Kidney tubule cell (primary cell): ENCODE measurements at places on chromosomes 16 and 17.

DNA sequence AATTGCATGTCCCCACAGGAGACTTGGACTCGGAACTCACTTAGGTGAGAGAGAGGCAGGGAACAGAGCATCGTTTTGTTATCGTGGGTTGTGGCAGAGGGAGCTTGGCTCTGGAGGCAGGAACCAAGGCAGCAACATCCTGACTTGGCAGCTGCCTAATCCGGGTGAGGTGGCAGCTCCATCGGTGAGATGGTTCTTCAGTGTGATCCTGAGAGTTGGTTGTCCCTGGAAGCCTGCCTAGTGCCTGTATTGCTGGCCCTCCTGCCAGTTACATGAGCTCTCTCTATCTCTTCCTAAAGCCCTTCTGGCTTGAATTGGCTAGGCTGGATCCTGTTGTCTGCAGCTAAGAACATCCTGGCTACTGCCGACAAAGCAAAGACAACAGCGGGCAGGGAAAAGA, 19.9 kb upstream of the SEC14L1 start:
- no peak for DNase-seq

DNA sequence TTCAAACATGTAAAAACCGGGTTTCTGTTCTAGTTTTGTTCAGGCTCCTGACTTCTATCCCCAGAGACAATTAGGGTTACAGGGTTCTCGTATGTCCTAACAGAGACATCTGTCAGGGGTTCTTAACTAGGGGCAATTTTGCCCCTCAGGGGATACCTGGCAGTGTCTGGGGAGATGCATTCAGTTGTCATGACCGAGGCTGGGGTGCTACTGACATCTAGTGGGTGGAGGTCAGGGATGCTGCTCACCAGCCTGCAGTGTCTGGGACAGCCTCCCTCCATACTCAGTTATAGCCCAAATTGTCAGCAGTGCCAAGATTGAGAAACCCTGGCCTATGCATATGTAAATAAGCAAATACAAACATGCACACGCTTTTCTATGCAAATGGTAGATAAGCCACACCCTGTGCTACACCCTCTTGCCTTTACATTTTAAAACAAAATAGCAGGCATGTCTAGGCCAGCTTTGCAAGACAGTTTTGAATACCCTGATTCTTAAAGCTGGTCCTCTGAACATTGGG, 37.4 kb downstream of the CLEC16A start:
- DNase-seq: no peak

- peak; percentile 54 for DNase-seq
Measured at GRCh38 chr17:2177235-2177811, 122.4 kb downstream of the HIC1 start.

DNA sequence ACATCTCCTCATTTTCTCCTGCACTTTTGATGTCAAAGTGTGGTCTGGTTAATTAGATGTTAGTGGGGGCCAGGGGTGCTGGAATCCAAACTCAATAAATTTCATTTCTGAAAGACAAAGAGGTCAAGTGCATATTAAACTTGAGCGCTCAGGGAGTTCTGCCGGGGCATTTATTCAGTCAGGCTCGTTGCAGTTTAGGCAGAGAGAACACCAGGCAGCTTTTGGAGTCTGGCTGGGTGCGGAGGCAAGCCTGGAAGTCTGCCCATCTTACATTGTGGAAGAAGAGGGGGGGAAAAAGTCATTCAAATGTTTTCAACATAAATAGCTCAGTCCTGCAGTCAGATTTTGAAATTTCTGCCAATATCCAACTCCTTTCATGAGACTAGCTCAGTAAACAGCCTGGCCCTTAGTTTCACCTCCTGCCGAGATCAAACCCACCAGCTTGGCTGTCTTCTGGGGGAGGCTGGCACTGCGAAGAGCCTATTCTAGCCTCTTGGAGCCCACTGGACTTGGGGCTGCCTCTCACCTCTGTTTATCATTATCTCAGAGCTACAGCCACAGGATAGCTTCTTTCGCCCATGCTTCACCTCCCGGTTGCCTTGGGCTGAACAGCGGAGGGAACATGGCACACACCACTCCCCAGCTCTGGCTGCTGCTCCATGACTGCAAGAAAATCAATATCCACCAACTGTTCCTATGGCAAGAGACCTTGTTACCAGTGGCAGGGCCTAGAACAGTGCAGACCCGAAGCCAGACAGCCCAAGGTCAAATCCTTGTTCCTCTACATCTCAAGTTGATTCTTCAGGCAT, 177.4 kb upstream of the CDH5 start:
- no peak for DNase-seq

DNA sequence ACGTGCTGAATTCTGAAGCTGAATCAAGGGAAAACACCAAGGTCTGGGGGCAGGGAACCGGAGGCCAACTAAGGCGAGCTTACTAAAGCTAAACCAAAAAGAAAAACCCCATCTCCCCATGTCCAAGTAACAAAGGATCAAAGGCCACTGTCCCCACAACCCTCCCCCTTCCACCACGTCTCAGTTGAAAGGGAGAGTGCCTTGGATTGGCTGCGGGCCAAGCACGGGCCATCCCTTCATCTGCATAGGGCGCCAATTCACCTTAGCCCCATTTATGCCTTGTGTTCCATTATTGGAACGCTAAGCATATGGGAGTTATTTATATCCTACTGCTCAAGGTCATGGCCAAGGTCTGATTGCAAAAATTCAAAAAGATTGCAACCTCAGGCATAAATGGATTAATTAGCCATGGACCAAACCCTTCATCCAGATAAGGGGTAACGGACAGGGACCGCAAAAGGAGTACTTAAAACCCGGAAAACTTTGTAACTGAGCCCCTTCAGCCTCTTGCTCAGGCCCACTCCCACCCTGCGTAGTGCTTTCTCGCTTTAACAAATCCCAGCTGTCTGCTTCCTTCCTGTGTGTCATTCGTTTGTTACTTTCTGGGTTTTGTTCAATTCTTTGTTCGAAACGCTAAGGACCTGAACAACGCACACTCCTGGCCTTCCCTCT, 740 bp upstream of the ATP6V0D1 start:
- DNase-seq: no peak

DNA sequence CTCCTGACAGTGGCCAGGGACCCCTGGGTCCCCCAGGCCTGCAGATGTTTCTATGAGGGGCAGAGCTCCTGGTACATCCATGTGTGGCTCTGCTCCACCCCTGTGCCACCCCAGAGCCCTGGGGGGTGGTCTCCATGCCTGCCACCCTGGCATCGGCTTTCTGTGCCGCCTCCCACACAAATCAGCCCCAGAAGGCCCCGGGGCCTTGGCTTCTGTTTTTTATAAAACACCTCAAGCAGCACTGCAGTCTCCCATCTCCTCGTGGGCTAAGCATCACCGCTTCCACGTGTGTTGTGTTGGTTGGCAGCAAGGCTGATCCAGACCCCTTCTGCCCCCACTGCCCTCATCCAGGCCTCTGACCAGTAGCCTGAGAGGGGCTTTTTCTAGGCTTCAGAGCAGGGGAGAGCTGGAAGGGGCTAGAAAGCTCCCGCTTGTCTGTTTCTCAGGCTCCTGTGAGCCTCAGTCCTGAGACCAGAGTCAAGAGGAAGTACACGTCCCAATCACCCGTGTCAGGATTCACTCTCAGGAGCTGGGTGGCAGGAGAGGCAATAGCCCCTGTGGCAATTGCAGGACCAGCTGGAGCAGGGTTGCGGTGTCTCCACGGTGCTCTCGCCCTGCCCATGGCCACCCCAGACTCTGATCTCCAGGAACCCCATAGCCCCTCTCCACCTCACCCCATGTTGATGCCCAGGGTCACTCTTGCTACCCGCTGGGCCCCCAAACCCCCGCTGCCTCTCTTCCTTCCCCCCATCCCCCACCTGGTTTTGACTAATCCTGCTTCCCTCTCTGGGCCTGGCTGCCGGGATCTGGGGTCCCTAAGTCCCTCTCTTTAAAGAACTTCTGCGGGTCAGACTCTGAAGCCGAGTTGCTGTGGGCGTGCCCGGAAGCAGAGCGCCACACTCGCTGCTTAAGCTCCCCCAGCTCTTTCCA, 25.1 kb downstream of the C1QTNF1 start:
- DNase-seq: no peak

GRCh38 chr16:48217708-48218107, 26.4 kb upstream of the LONP2 start:
- DNase-seq: no peak

DNA sequence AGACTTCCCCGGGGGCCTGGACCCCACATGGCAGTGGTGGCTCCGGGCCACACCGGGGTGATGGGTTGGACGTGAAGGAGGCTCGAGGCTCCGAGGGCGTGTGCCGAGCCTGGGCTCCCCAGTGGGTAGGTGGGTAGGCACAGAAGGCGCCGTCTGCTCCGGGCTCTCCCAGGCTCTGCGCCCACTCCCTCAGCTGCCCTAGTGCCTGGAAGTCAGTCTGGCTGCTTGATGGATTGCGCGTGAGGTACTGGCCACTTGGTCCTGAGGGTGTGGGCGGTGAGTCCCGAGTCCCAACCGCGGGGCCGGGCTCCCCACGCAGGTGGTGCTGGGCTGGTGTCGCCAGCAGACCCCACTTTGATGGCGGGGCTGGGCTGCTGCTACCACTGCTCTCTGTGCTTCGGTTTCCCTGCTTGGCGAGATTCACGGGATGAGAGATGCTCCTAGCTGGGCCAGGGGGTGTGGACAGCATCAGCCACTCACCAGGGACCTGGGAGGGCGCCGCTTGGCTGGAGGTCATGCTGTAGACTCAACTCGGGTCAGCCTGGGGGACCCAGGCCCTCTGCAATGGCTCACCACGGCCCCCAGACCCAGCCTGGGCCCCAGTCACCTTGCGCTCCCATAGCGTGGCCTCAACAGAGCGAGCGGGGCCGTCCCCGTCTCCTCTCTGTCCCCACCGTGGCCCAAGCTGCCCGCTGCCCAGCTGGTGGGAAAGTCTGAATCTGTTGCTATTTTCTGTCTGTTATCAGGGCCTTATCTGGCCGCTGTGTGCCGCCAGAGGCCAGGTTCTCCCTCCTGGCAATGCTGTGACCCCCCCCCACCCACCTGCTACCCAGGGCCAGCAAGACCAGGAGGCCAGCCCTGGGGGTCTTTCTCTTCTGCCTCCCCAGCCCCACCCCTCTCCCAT, 26.1 kb downstream of the ZFPM1 start:
- DNase-seq: no peak

DNA sequence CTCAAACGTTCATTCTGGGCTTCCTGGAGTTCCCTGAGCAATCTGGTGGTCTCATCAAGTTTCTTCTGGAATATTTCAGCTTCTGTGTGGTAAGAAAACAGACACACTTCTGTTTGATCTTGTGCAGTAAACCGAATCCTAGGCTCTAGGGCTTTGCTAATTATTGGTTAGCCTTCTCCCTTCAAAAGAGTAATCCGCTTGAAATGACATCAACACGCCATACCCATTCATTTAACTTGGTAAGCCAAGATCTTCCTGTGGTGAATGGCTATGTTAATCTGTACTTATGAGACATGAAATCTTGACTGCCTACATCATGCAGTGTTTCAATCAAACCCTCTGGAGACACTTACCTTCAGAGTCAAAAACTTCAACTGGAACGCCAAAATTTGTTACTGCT, 48.5 kb downstream of the BRD7 start:
- DNase-seq: no peak

- peak; percentile 30 for DNase-seq
Measured at GRCh38 chr17:55327225-55328088, 62.7 kb downstream of the HLF start.

- DNase-seq: peak; percentile 79
Measured at GRCh38 chr16:27671410-27671809, 121.5 kb downstream of the KATNIP start.

DNA sequence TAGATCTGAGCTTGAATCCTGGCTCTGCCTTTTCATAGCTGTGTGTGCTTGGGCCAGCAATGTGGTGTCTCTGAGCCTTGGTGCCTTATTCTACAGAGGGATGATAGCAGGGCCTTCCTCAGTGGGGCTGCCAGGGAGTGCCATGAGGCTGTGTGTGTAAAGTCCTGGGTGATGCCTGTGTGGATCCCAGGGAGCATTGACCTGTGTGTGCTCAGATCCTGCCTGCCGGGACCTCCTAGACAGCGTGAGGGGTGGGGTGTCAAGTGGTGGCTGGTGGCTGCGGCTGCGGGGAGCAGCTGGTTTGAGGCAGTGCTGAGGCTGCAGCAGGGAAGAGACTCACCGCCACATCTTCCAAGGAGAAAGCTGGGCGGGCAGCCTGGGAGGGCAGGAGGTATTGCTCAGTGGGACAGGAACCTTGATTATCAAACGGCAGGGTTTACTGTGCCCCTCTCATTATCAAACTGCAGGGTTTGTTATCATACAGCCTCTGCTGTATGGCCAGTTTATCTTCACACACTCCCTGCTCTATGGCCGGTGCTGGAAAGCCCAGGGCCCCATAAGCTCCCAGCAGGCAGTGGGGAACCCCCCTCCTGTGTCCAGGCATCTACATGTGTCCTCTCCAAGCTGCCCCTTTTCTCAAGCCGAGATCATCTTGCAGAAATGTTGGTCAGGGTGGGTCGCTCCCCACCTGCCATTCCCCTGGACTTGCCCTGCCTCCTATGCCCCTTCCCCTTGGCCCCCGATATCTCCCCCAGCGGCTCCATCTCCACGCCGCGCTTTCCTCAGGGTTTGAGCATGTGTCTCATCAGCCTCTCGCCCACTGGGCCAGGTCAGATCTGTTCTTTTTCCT, 3.1 kb upstream of the ADCY7 start:
- DNase-seq: no peak

GRCh38 chr16:85541980-85542900, 70.9 kb upstream of the GSE1 start:
- DNase-seq: no peak

DNA sequence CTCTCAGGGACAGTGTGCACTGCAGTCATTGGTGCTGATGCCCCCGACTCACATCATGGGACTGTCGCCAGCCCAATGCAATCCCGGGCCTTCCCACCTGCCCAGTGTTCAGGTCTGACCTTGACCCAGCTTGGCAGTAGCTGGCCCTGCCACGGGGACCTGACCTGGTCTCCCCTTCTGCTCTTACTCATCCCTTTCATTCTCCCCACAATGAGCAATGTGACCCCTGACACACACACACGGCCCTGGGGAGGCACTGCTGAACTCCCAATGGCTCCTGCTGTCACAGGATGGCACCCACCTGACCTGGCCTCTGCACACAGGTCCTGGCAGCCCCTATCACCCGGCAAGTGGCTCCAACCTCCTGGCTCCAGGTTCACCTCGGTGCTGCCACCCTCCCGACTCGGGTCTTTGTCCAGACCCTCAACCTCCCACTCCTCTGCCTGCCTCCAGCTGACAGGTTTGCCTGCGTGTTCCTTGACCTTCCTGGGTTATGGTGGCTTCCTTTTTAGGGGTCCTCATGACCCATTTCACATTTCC, 6.6 kb downstream of the CD300C start:
- DNase-seq: no peak

- no peak for DNase-seq
Measured at GRCh38 chr16:85445064-85445778, 167.9 kb upstream of the GSE1 start.

DNA sequence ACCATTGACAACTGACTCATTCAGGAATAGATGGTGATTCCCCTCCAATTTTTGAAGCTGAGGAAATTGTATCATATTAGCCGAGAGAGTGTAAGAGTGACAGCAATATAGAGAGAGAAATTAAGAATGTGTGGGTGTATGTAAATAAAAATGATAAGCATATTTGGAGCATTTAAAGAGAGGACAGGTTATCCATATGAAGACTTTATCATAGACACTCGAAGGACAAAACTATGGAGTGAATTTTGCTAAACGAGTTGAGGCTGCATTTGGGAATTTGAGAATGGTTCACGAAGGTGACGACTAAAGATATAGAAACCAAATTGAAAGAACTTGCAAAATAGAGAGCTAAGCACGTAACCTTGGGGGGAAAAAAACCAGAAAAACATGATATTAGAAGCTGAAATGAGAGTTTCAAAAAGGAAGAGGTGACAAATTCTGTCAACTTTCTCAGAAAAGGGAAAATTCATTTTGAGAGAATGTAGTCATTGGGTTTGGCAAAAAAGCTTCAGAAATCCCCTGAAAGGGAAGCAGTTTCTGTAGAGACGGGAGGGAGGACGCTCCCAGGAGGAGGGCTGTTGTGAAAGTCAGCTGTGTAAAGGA, 129.7 kb downstream of the KCNJ2 start:
- DNase-seq: no peak

- peak; percentile 37 for DNase-seq
Measured at GRCh38 chr16:57647136-57647875, 18.9 kb downstream of the ADGRG1 start.
